Panc1 (cell line): ENCODE measurements at places on chromosomes 4 and X. TPM values are rescaled to one million over a fixed set of nuclear protein-coding genes. Genes with fewer than 3 reads are reported as not detected.

Gene PARM1
- total RNA-seq: 0.21 TPM

Gene BTC
- total RNA-seq: 0.08 TPM

Gene FMR1
- total RNA-seq: 68.9 TPM

Gene SLC25A6
- 125 TPM for total RNA-seq

Gene TMEM131L
- total RNA-seq: 13.5 TPM

Gene IDH3G
- 89.4 TPM for total RNA-seq

Gene TMPRSS11B
- not detected for total RNA-seq

Gene FATE1
- total RNA-seq: not detected
